ENCODE measurements at places on chromosomes 1 and 21.
A peak's percentile ranks its signal among the peaks of the same experiment; 100 is the strongest.

- DNase-seq, result peak; percentile 84
These were observed 2.6 kb downstream of the KCNA3 start for GRCh38 chr1:110672001-110672752.

DNA sequence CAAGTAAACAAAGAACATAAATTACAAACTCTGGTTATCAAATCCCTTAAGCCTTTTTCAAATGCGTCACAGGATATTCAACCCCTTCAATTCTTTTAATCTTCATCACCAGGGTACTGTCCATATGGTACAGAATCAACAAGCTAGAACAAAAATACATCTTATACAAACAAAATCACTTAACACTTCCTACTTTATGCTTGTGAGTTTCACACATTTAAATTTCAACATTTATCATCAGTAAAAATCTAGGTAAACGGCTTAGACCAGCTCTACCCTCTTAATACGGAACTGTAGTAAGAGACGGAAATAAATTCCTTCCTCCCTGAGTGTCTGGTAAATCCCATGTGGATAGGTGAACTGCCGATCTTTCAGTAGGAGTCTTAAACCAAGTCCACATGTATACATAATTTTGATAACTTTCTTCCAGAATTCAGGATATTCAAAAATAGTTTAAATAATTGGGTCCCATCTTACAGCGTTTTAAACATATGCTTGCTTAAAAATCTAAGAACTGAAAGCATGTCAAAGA, 1.0 kb downstream of the CCDC181 start:
- DNase-seq, result no peak

DNA sequence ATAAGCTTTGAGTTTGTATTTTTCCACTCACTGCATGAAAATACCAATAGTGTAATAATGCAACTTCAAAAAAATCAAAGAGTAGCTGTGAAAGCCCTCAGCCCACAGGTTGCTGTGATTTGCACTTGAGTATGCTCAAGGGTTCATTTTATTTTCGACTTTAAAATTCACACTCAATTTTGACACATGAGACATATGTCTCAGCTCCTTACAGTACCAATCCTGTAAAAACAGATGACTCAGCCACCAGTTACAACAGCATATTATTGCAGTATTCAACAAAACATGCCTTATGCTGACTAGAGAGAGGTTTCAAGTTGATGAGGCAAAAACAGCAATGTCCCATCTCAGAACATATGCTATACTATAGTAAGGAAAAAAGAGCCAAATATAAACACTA, 66.1 kb downstream of the CYYR1 start:
- no peak for DNase-seq

- DNase-seq, result no peak
These were observed 197.0 kb downstream of the GABPA start for GRCh38 chr21:25931765-25932164.

DNA sequence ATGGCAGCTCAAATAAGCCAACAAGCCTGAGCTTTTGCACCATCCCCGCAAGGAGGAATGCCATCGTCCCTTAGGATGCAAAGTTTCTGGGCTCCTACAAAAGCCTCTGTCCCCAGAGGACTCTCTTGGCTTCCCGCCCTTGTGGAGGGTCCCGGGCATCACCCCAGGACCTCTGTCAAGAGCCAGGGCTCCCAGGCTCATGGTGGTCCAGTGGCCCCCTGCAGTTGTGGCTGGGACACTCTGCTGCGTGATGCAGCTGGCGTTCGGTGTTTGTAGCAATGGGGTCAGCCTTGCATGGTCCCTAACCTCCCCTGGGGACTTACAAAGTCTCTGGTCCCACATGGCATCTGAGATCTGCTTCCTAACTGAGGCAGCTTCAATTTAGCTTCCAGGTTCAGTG, 104.7 kb downstream of the RIPK4 start:
- no peak for DNase-seq

GRCh38 chr1:100359139-100359538, 6.8 kb downstream of the CDC14A start:
- DNase-seq, result no peak

DNA sequence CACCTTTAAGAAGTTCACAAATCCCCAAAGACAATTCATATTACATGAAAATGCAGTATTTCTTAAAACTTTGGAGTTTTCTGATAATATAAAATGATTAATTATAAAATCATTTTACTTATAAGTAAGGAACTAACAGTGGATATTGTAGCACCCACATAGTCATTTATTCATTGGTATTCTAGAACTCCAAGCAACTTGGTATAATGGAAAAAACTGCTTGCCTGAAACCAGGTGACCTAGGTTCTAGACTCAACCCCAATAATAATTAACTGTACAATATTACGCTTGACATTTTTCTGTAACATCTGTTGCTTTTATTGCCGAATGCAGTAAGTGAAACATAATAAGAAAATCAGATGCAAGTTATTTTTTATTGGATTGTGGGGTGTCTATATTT, 2.4 kb downstream of the PLA2G4A start:
- DNase-seq, result no peak

GRCh38 chr1:1141244-1141910, 25.5 kb upstream of the C1orf159 start:
- DNase-seq, result no peak

DNA sequence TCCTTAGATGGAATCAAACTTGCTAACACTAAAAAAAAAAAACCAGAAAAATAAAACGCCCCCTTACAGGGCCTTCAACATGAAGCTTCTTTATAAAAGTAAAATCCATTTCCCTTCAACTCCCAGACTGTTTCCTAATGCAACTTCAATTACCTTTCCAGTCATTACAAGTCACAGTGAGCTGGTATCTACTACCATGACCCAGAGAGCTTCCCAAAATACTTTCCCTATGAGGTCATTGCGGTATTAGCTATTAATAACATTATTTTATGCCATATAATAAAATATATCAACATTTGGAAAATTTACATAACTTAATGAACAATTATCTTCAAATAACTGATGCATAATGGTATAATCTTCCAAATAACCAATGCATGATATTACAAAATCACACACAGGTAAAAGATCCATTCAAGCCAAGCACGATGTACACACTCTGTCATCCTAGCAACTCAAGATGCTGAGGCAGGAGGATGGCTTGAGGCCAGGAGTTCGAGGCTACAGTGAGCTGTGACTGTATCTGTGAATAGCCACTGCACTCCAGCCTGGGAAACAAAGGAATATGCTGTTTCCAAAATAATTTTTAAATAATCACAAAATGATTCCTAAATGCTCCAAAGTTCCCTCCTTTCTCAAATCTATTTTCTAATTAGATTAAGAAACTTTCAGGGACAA, 24.1 kb downstream of the EIF4G3 start:
- DNase-seq, result no peak

DNA sequence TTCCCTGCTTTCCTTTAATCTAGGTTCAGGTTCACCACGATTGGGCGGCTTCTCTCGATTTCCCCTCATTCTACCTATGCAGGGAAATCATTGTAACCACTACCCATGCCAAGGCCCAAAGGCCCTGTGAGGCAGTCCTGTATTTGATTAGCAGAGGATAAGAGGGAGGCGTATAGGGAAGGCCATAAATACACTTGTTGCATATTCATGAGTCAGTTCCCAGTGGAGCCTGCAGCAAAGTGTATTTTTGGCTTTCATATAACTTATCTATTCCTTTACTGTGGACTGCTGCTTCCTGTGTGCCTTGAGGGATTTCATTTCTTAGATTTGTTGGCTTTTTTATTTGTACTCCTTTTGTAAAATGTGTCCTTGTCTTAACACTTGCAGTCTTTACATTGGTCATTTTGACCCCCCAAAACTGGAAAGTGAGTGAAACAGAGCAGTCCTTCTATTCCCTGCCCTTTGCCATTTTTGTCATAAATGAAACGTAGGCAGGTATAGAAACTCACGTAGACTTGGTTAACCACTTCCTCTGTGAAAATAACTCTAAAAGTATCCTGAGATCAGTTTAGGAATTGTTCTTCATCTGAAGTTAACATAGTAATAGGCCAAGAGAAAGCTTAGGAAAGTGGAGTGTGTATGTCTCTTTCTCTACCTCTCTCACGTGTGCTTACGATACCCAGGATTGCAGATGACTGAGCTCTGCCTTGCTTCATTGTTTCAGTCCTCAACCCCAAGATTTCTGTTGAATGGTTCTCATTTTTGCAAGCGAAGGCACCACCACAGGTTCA, 19.6 kb upstream of the KCNQ4 start:
- DNase-seq, result no peak

- no peak for DNase-seq
These were observed 40.9 kb downstream of the C1orf21 start for GRCh38 chr1:184427722-184428121.

DNA sequence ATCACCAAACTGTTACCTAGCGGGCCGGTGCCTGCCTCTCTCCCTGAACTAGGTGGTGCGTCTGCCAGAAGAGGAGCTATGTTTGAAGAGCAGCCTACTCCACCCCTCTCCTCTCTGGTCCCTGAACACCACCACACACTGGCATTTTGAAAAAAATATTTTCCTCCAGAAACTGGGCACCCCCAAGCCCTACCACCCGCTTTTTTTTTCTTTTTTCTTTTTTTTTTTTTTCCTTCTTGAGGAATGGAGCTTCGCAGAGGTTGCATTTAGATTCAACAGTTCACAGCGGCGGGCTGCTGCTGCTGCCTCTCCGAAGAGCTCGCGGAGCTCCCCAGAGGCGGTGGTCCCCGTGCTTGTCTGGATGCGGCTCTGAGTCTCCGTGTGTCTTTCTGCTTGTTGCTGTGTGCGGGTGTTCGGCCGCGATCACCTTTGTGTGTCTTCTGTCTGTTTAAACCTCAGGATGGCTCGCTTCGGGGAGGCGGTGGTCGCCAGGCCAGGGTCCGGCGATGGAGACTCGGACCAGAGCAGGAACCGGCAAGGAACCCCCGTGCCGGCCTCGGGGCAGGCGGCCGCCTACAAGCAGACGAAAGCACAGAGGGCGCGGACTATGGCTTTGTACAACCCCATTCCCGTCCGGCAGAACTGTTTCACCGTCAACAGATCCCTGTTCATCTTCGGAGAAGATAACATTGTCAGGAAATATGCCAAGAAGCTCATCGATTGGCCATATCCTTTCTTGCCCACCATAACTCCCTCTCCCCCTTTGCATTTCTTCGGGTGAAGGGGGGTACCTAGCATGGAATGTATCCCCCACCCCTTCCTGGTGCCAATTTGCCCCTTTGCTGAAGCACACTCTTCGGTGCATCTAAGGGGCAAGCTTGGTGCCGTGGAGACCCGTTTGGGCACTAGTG, at the start of gene CACNA1E:
Gene CACNA1E, plus strand, starts transcription at position 233 of the 911 bp plus-strand sequence. Its CDS starts 228 bp downstream, at position 461.
- peak; percentile 38 for DNase-seq

- DNase-seq, result no peak
These were observed 118.5 kb upstream of the SPAG17 start for GRCh38 chr1:118303534-118303933.

DNA sequence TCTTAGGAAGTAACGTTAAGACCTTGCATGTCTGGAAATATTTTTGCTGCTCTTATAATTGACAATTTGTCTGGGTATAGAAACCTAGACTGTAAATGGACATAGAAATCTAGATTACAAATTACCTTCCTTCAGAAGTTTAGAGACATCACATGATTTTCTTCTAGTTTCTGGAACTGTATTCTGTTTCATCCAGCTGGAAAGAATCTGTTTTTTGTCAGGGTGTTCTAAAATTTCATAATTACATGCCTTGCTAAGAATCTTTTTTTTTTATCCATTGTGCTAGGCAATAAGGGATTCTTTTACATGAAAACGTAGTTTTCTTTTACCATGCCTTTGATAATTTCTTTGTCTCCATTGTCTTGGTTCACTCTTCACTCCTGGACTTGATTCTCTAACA, 20.7 kb upstream of the S100A7 start:
- DNase-seq, result no peak

- DNase-seq, result no peak
These were observed 87.5 kb upstream of the ACTL8 start for GRCh38 chr1:17667641-17668040.

- DNase-seq, result no peak
These were observed 23.4 kb downstream of the PDE9A start for GRCh38 chr21:42676808-42677207.

DNA sequence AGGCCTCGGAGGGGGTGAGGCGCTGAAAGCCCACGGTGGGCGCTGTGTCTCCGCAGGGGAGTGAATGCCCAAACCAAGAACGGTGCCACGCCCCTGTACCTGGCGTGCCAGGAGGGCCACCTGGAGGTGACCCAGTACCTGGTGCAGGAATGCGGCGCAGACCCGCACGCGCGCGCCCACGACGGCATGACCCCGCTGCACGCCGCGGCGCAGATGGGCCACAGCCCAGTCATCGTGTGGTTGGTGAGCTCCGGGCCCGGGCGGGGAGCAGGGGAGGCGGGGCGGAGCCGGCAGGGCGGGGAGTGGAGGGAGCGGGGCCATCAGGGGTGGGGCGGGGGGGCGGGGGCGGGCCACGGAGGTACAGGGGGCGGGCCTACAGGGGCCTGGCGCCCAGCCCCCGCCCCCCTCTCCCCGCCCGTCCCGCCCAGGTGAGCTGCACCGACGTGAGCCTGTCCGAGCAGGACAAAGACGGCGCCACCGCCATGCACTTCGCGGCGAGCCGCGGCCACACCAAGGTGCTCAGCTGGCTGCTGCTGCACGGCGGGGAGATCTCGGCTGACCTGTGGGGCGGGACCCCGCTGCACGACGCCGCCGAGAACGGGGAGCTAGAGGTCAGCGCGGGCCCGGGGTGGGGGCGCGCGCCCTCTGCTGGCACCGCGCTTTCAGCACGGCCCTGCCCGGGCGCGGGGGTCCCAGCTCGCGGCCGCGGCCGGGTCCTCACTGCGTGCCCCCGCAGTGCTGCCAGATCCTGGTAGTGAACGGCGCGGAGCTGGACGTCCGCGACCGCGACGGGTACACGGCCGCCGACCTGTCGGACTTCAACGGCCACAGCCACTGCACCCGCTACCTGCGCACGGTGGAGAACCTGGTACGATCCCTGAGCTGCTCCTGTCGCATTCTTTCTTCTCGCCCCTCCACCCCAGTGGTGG, 15.9 kb downstream of the ESPN start:
- peak; percentile 82 for DNase-seq

- no peak for DNase-seq
These were observed 22.4 kb downstream of the NADK start for GRCh38 chr1:1755852-1756251.

DNA sequence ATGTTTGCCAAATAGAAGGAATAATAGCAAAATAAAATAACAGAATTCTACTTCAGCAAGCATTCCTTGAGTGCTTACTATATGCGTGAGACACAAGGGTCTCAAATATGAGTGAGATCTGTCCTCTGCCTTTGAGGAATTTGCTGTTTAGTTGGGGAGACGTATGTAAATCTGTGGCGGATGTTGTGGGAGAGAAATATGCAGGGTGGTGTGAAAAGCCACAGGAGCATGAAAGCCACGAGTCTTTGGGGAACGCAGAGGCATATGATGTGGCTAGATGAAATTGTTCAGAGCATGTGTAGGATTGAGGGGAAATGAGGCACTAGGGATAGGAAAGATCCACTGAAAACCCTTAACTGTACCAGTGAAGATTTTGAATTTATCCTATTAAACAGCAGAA, 244.4 kb downstream of the PBX1 start:
- DNase-seq, result no peak

DNA sequence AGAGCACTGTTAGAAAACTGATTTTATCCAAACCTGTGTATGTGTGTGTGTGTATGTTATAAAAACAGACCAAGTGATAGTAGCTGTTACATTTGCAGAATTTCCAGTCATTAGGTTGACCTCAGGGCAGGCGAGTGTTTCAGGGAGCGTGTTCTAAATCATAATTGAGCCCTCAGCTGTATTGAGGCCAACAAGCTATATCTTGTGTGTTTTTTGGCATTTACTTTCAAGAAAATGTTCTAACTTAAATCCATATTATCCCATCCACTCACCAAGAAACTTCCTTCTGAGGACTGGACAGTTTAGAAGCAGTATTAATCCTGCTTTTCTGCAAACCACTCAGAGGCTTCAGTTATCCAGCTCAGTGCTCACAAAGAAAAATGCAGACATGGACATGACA, 12.0 kb downstream of the DDAH1 start:
- no peak for DNase-seq
